DMS53 (cell line): ENCODE measurements at places on chromosomes 3 and 15.

- DNase-seq: no peak
Observed at GRCh38 chr3:103963599-103963998, 1403.1 kb upstream of the ALCAM start.

GRCh38 chr3:24589931-24590880 lies 95.6 kb upstream of the THRB start:
- no peak for DNase-seq

DNA sequence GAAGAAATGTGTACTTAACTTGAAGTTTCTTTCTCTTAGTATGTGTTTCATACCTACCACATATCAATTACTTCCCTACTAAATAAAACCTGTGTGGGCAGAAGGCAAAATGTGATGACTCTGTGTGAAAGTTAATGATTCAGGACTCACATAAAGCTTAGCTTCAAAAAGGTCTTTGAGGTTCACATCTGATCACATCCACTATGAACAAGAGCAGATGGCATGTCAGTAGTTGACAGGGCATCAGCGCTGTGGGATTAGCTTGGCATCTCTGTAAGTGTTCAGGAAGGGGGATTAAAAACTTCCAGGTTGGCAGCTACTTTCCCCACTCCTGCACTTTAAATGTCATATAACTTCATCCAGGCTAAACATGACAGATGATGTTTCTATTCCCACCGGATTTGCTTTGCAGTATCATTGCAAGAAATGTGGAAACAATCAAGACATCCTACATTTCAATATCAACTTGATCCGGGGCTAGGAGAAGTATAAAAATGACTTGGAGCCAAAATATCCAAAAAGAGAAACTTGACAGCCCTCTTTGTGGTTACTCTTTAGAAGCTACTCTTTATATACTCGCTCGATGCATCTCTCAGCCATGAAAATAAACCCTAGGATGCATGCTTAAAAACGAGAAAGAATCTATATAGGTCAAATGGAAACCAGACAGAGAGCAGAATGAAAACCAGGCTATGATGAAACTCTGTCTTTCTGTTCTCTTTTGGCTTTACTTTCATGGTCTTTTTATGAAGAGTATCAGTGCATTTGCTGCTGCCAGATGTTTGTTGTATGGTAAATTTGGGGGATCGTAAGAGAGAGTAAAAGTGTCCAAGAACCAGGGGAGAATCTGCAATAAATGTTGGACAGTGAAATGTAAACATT lies 273.1 kb upstream of the ALCAM start:
- no peak for DNase-seq

GRCh38 chr3:244041-244440 lies 47.5 kb downstream of the CHL1 start:
- DNase-seq: no peak

GRCh38 chr15:89761009-89761831 lies 10.2 kb upstream of the MESP1 start:
- DNase-seq: no peak

- DNase-seq: peak; percentile 64
Observed at GRCh38 chr15:65421360-65422215, 1.2 kb downstream of the IGDCC4 start.

DNA sequence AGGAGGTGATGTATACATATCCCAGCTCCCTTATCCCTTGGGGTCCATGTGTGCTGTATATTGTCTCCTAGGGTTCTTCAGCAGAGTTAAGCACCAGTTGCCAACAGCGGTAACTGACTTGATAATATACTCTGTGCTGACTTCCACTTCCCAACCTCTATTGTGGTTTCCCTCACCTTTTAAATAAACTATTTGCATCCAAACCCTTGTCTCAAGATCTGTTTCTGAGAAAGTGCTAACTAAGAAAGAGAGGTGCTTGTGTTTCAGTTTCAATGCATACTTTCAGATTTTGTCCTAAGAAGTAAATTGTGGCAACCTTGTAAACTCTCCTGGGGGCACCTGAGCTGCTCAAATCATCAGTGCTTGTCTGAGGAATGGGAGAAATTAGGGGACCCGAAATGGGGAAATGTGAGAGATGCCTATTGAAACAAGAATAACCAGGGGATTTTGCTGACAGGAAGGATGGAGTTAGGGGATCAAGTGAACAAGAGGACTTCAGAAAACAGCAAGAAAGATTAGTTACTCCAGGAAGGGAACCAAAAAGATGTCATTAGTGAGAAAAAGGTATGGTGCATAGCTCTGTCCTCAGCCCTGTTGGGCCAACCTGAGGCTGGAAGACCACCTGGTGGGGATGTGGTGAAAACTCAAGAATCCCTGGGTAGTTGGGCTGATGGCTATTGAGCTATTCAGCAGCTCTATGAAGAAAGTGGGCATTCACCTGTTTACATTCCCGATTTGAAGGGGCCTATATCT lies 50.9 kb upstream of the MRPL3 start:
- no peak for DNase-seq

GRCh38 chr3:156819842-156820691 lies 6.1 kb upstream of the LEKR1 start:
- DNase-seq: peak; percentile 34

GRCh38 chr3:12758025-12758781 lies 856 bp downstream of the TMEM40 start:
- no peak for DNase-seq

- DNase-seq: no peak
Observed at GRCh38 chr3:63857311-63857710, 6.3 kb downstream of the THOC7 start.

- no peak for DNase-seq
Observed at GRCh38 chr15:91947683-91948608, 94.4 kb downstream of the SLCO3A1 start.

DNA sequence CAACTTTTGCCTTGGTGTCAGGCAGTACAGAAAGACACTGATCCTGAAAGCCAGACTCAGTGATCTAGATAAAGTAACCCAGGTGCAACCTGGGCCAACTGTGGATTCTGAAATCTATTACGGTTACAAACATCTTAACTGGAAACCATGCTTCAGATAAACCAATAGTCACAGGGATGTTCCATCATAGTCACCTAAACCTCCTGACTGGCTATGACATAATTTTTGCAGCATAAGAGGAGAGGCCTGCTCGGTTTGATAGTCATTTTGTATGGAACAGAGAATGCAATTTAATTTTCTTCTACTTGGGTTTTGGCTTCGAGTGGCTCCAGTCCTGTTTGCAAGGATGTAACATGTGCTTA lies 3.7 kb downstream of the SLCO3A1 start:
- no peak for DNase-seq

GRCh38 chr15:100099976-100100375 lies 241.8 kb downstream of the ADAMTS17 start:
- DNase-seq: no peak

GRCh38 chr3:15822281-15822680 lies 24.5 kb upstream of the ANKRD28 start:
- DNase-seq: no peak

DNA sequence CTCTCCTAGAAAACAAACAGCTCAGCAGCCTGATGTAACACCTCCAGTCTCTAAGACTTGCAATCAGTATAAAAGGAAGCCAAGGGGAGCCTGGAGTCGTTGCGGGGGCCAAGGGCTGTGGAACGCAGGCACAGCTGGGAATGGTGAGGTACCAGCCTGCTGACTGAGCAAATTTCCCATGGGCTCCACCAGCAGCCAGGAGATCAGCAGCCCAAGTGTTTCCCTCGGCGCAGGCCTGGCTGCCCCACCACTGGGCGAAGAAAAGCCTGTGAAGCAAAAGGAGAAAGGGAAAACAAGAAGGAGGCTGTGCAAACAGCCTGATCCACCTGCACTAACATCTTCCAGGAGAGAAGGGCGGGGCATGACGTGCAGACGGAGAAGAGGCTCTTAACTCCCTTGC lies 155.3 kb downstream of the SHQ1 start:
- no peak for DNase-seq

DNA sequence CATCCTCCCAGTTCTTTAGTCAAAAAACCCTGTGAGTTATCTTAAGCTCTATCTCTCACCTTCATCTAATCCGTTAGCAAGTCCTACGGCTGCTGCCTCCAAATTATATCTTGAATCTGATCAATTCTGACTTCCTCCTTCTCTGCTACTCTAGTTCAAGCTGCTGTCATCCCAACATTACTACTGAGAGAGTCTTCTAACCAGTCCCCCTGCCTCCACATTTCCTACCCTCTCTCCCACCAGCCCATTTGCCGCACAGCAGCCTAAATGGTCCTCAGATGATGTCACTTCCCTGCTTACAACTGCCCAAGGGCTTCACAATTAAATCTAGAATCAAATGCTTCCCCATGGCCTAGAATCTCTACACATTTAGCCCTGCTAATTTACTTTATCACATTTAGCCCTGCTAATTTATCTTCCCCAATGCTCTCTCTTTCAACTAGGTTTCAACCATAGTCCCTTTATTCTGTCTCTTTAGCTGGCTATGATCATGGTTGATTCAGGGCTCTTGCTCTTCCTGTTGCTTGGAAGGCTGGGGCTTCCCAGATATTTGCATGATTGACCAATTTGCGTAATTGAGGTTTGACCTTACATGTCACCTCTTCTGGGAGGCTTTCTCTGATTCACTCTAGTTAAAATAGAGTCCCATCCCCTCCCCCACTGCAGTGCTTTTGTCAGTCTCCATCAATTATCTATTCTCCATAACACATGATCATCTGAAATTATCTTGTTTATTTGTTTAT lies 11.0 kb upstream of the ARL14 start:
- no peak for DNase-seq

GRCh38 chr3:156674911-156675829 lies 780 bp downstream of the TIPARP start:
- peak; percentile 63 for DNase-seq

- no peak for DNase-seq
Observed at GRCh38 chr3:23182996-23183513, 20.1 kb upstream of the UBE2E2 start.

- DNase-seq: no peak
Observed at GRCh38 chr3:34859746-34860145, 779.6 kb upstream of the ARPP21 start.

DNA sequence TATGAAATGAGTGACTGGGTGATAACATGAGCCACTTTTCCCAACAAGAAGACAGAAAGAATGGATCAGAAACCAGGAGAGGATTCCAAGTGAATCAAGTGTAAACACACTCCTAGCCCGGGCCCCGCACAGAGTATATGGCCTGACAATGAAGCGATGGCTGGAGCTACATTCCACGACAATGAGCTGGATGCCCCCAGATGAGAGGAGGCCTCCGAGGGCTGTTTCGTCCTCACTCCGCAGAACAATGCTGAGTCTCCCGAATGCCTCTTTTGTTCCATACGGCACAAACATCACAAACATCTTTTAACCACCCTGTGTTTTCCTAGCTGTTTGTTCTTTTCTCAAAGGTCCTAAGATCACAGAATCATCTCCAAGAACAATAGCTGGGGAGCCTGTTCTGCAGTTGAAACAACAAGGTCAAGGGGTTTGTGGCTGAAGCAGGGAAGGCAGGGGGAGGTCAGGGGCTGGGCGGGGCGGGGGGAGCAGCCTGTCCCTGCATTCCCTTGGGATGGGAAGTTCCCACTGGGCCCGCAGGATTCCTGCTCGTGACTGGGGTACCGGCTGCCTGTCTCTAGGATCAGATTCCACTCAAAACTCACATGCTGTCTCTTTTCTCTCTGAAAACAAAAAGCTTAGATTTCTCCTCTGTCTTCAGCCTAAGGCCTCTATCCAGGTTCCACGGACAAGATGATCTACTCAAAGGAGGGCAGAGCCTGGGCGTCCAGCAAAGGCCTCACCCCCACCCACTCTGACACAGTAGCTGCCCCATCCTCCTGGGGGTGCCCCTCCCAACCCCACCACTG lies 151.3 kb downstream of the XXYLT1 start:
- no peak for DNase-seq

DNA sequence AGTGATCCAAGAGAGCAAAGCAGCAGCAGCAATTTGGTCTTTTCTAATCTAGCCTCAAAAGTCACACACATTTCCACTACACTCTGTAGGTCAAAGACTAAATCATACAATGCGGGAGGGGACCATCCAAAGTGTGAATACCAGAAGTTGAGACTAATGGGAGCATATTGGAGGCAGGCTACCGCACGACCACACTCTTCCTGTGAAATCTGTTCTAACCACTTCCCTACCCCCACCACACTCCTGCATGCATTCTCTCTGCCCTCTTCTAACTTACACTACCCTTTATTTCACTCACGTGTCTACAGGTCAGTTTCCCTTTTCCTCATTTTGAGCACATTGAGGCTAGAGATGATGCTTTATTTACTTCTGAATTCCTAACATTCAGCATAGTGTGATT lies 23.7 kb upstream of the PRTG start:
- no peak for DNase-seq

DNA sequence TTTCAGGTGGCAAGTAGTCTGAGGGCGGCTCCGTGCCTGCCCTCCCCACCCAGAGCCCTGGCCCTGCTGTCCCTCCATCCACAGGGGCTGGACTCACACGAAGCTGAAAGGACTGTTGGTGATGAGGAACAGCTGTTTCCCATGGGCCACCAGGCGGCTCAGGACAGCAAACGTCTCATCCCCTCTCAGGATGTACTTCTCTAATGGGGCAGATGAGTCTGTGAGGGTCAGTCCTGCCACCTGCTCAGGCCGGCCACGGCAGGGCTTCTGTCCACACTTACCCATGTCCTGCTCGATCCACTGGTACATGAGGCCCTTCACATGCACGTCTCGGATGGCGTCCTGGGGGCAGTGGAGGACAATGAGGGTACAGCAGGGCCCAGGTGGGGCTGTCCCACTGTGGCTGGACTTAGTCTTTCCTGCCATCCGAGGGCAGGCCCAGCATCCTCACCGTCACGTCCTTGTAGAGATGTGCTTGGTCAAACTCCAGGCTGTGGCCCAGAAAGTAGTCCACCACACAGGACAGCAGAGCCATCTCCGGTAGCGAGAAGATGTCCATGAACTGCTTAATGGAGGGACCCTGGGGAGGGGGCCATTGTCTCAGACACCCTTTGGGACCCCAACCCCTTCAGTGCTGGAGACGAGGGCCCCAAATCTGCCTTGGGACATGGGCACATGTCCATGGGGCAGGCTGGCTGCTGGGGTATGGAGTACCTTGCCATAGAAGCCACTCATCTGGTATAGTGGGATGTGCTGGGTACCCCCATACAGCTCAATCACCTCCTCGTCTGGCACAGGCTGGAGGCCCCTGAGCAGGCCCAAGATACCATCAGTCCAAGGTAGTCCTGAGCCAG lies 5.7 kb downstream of the NT5DC2 start:
- DNase-seq: no peak

DNA sequence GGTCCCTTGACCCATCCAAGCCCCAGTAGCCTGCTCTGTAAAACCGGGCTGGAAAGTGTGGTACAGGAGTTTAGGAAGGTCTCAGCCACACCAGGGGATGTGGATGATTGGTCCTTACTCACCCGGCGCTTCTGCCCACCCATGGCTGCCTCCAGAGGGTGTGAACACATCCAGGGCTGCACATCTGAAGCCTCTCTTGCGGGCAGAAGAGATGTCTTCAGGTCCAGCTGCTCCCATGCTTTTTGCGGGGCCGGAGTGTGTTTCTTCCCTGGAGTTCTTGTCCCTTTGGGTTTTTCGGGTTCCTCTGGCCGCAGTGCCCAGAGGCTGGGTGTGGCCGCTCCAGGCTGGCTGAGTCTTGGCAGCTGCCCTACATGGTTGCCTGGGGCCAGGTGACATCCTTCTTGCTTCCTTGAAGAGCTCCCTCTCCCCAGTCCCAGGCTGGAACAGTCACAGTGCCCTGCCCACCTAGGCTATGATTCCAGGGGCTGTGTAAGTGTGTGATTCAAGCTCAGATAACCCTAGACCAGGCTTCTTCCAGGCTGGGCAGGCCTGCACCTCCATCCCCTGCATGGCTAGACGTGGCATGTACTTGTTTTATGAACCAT lies 33.9 kb downstream of the HDAC11 start:
- no peak for DNase-seq
